Activated T-cell treated with anti-CD3 and anti-CD28 coated beads, Interleukin-2, amount 50 U/mL, for 72 hours (primary cell): ENCODE measurements at places on chromosomes 13 and 19. TPM values are rescaled to one million over a fixed set of nuclear protein-coding genes. Genes with fewer than 3 reads are reported as not detected.
A peak's percentile ranks its signal among the peaks of the same experiment; 100 is the strongest.

DNA sequence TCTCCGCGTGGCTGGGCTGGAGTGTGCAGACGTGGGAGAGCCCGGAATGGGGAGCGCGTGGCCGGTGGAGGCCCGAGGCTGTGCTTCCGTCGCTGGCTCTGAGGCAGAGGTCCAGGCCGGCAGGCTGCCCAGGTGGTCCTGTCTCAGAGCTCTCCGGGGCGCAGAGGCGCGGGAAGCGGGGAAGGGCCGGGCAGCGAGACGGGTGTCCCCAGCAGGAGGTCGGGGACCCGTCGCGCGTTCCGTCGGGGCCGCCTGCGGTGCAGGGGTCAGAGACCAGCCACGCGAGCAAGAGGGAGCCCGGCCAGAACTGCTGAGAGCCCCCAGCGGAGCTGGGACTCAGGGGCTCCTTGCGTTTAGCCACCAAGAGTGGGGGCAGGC, 1.3 kb upstream of the C1QTNF9 start:
- DNase-seq = no peak

DNA sequence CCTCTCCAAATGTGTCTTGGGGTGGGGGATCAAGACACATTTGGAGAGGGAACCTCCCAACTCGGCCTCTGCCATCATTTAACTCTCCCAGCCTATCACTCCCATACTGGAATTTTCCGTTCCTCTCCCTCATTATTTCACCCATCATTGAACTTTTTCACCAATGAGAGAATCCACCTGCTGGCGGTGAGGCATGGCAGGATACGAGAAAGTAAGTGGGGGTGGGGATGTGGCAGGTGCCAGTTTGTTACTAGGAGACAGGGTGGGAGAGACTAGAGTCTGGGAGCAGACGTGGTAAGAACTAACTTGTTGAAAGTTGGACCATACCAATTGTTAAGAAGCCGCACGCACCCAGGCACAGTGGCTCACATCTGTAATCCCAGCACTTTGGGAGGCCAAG, 6.9 kb downstream of the GIPR start:
- DNase-seq = no peak

GRCh38 chr13:78033509-78033908, 114.9 kb upstream of the EDNRB start:
- no peak for DNase-seq

DNA sequence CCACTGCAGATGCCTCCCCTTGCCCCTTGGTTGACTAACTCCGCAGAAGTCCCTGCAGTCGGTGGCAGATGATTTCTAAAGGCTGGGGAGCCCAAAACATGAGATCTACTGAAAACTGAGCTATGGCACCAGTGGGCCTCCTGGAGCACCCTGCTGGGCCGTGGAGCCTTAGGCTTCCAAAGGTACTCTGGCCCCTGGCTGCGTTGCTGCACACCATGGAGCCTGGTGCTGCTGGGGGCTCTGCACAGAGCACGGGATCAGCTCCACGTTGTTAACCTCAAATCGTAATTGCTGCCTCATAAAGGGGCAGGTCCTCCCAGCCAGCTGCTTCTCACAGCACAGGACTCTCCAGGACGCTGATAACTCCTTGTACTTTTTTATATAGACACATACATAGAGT, 357.5 kb downstream of the NALCN start:
- no peak for DNase-seq

SLC7A10 gene
- total RNA-seq = not detected

GRCh38 chr13:39457274-39457673, 145.7 kb downstream of the LHFPL6 start:
- no peak for DNase-seq

GRCh38 chr13:93700115-93700514, 473.5 kb downstream of the GPC6 start:
- no peak for DNase-seq

- peak; percentile 5 for DNase-seq
These were observed 516.2 kb downstream of the MYO16 start for GRCh38 chr13:109145631-109146030.

KCNC3 gene
- 5.2 TPM for total RNA-seq

RDH8 gene
- not detected for total RNA-seq

C19orf18 gene
- total RNA-seq = 2.1 TPM

INAFM1 gene
- 19.7 TPM for total RNA-seq

DNA sequence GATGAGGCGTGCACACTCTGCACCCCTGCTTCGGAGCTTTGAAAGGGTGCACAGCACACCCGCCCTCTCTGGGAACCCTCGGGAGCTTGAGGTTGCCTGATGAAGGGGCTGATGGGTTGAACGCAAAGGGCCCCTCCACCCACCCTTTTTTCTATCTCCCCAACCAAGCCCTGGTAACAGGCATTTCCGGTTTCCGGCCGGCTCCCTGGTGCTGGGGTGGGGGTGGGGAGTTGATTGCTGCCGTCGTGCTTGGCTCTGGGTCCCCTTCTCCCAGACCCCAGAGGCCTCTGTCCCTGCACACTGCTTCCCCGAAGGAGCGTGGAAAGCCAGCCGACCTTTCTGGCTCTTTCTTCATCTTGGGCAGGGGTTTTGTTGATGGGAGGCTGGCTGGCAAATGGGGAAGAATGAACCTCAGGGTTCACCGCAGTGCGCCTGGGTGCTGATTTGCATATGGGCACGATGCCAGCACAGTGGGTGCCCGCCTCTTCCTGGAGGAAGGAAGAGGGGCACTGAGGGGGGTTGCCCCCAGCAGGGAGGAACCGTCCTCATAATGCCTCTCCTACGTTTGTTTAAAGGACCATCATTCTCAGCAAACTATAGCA, 29.1 kb downstream of the VAV1 start:
- peak; percentile 84 for DNase-seq

DNA sequence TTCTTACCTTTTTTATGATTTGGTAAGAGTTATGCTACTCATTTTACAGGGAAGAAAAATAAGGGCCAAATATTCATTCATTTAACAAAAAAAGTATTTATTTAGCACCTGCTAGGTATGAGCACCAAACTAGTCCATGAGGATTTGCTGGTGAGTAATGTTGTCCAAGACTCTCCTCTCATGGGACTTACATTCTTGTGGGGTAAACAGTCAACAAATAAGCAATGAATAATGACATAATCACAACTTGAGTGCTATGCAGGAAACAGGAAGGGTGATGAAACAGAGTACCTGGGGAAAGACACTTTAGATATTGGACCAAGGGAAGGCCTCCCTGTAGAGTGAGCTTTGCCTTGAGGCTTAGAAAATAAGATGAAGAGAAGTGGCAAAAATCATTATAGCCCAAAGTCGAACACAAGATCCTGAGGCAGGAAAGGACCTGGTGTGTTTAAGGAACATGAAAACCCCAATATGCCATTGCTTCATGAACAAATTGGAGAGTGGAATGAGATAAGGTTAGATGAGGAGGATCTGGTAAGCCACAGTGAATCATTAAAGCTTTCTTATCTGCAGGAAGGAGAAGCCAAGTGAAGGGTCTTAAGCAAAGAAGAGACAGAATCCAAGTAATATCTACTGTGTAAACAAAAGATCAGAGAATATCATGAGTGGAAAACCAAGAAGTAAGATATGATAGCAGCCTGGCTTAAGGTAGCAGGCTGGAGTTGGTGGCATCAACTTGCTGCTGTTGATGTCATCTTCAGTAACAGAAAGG, 294.5 kb upstream of the NBEA start:
- no peak for DNase-seq

GRCh38 chr13:72677431-72677830, 50.0 kb downstream of the MZT1 start:
- DNase-seq = no peak

GRCh38 chr13:110319774-110320509, 12.9 kb downstream of the COL4A2 start:
- DNase-seq = peak; percentile 52

GRCh38 chr13:52850072-52850395, 1.6 kb upstream of the PCDH8 start:
- no peak for DNase-seq
